Mesenteric fat pad (tissue), 1 donor: ENCODE measurements at places on chromosomes 12 and 14. TPM values are rescaled to one million over a fixed set of nuclear protein-coding genes. Genes with fewer than 3 reads are reported as not detected.
A peak's percentile ranks its signal among the peaks of the same experiment; 100 is the strongest.

Gene ADGRD1
- total RNA-seq: 28.5 TPM

Gene TMPRSS12
- total RNA-seq: not detected

Gene IGF1
- 415 TPM for total RNA-seq

GRCh38 chr14:91891721-91892220, 24.4 kb upstream of the TC2N start:
- DNase-seq: no peak

DNA sequence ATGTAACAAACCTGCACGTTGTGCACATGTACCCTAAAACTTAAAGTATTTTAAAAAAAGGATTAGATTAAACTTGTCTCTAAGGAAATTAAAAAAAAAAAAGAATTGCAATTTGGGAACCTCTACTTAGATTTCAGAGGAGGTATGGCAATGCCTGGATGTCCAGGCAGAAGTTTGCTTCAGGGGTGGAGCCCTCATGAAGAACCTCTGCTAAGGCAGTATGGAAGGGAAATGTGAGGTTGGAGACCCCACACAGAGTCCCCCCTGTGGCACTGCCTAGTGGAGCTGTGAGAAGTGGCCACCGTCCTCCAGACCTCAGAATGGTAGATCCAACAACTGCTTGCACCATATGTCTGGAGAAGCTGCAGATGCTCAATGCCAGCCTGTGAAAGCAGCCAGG, 279.6 kb upstream of the CCDC196 start:
- DNase-seq: no peak

DNA sequence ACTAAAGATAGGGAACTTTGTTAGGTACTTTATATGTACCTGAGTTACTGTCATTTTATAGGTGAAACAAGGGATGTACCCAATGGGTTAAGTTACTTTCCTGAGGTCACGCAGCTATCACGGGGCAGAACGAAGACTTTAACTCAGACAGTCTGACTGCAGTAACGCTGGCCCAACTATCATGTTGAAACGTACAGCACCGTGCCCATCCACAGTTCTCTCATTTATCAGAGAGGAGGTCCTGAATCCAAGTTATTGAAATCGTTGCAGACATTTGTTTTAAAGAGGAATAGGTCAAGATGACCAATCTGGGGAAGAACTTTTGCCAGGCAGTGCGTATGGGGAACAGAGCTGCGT, 587 bp upstream of the C12orf75 start:
- no peak for DNase-seq

DNA sequence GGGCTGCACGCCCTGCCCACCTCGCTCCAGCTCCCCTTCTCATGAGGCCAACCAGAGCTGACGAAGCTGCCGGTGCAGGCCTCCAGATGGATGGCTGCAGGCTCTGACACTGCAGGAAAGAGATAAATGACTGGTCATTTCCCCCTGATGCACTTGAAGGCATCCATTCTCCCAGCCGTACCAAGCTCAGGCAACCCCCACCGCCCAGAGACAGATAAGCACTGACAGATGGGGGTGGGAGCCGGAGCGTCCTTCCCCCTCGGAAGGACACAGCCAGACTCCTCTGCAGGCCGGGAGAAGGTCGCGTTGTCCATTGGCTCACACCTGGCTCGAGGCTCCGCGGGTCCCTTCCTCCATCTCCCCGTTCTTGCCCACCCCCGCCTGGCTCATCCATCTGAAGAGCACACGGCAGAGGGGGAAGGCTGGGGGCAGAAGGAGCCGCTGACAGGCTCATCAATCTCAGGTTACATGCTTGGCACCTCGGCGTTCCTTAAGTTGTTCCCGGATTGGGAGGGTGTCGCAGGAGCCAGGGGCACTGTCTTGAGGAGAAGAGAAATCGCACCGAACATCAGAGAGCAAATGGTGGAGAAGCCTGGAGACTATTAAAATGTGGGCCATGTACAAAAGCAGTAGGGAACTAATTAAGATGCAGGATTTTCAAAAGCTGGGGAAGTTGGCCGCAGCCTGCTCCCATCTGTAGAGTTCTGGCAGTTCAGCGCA, 151.6 kb downstream of the DPF3 start:
- peak; percentile 68 for DNase-seq

DNA sequence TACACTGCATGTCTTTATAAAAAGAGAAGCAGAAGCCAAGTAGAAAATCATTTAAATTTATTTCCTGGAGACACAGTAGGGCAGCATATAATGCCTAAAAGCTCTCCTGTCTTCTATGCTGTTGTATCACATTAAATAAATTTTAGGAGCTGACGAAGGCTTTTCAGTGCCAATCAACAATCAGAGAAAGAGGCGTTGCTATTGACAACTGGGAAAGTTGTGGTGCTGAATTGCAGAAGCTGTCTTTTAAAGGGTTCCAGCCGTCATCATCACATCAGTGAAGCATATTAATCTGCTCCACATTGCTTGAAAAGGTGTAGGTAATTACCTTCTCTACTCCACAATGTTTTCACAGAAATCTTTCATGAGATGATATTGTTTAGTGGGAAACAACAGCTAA, 103.9 kb downstream of the FSCB start:
- no peak for DNase-seq

GRCh38 chr12:3595721-3596120, 104.7 kb downstream of the PRMT8 start:
- peak; percentile 49 for DNase-seq

DNA sequence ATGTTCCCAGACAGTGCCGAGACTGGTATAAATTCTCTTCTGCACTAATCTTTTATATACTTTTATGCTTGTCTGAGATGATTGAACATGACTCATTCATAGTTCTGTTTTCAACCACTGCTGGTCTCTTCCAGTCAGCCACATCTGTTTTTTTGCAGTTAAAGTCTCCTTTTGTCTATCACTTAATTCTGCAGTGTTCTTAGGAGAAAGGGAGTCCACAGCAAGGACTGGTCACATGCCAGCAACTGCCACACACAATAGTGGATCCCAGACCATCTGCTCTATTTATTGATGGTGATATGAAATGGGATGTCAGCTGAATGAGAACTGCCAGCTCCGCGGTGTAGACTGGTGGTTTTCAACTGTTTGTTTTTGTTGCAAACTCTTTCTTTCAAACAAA, 379.8 kb downstream of the MED13L start:
- DNase-seq: no peak

GRCh38 chr12:69476276-69477017, 6.3 kb downstream of the FRS2 start:
- no peak for DNase-seq

DNA sequence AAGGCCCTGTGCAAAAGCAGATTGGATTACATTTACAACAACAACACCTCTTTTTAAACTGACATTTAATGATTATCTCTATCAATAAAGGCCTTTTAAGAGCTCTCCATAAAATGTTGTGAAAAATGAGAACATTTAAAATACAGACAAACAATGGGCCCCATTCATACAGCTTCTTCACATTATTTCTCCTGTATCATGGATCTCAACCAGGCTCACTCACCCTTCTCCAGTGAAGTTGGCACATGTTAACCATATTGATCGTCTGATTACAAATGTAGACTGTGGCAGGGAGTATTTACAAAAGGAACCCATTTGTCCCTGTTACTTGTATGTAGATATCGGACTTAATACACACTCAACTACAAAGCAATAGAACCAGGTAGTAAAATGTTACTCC, 220.2 kb upstream of the BTG1 start:
- no peak for DNase-seq
